Vein endothelial cell (primary cell): ENCODE measurements at places on chromosomes 6 and 20. TPM values are rescaled to one million over a fixed set of nuclear protein-coding genes. Genes with fewer than 3 reads are reported as not detected.

The SCUBE3 gene
- total RNA-seq, result 1.3 and 1.7 TPM in 2 replicates

The MUC22 gene
- not detected in 2 replicates for total RNA-seq

The FAM83C gene
- not detected in 2 replicates for total RNA-seq

The TNNC2 gene
- total RNA-seq, result 0.33 TPM in 1 of 2 replicates, not detected in the other

The PHIP gene
- total RNA-seq, result 21.6 and 32.5 TPM in 2 replicates

The SLC24A3 gene
- total RNA-seq, result not detected in 2 replicates

The AVP gene
- not detected in 2 replicates for total RNA-seq

The LY6G6C gene
- total RNA-seq, result not detected in 2 replicates

The KHDRBS2 gene
- total RNA-seq, result not detected in 2 replicates

The EEF1A2 gene
- 0.67 and 5.6 TPM in 2 replicates for total RNA-seq

The ABCC10 gene
- 21.1 and 23.8 TPM in 2 replicates for total RNA-seq

The GNMT gene
- total RNA-seq, result 0.33 TPM in 1 of 2 replicates, not detected in the other

The TRIM31 gene
- total RNA-seq, result not detected in 2 replicates

The C4B gene
- total RNA-seq, result 0.33 and 0.76 TPM in 2 replicates

The LBP gene
- total RNA-seq, result under 0.01 TPM in 1 of 2 replicates, not detected in the other

The HLA-DOA gene
- total RNA-seq, result not detected in 2 replicates

The POPDC3 gene
- 1.3 and 3.0 TPM in 2 replicates for total RNA-seq

The TRDN gene
- total RNA-seq, result not detected in 2 replicates

The SLA2 gene
- total RNA-seq, result 0.10 TPM in 1 of 2 replicates, not detected in the other

The MACROD2 gene
- total RNA-seq, result 0.33 and 0.76 TPM in 2 replicates

The SIM1 gene
- total RNA-seq, result 0.19 and 0.33 TPM in 2 replicates

The WASF1 gene
- 13.6 and 17.3 TPM in 2 replicates for total RNA-seq

The CDH26 gene
- 0.10 TPM in 1 of 2 replicates, not detected in the other for total RNA-seq

The SMOC2 gene
- total RNA-seq, result not detected in 2 replicates

The TAAR5 gene
- total RNA-seq, result not detected in 2 replicates

The TUBB1 gene
- not detected in 2 replicates for total RNA-seq

The TFAP2D gene
- not detected in 2 replicates for total RNA-seq

The TMEM74B gene
- total RNA-seq, result 1.1 and 3.3 TPM in 2 replicates

The SLC35F1 gene
- total RNA-seq, result under 0.01 TPM in 1 of 2 replicates, not detected in the other

The ACTL10 gene
- total RNA-seq, result 2.8 and 3.3 TPM in 2 replicates

The KIF3B gene
- total RNA-seq, result 29.4 and 29.7 TPM in 2 replicates

The NEURL2 gene
- 4.3 and 5.6 TPM in 2 replicates for total RNA-seq

The RRBP1 gene
- 93.9 and 94.7 TPM in 2 replicates for total RNA-seq

The FAM184A gene
- total RNA-seq, result 0.33 and 0.67 TPM in 2 replicates

The EPB41L1 gene
- 12.5 and 24.5 TPM in 2 replicates for total RNA-seq

The HLA-DPA1 gene
- 0.33 TPM in 1 of 2 replicates, not detected in the other for total RNA-seq

The IRF4 gene
- 0.29 TPM in 1 of 2 replicates, not detected in the other for total RNA-seq

The PKHD1 gene
- not detected in 2 replicates for total RNA-seq

The OR12D3 gene
- total RNA-seq, result not detected in 2 replicates

The POLR1C gene
- total RNA-seq, result 34.9 and 39.5 TPM in 2 replicates

The KLHDC3 gene
- 129 and 137 TPM in 2 replicates for total RNA-seq

The MGME1 gene
- 7.5 and 13.9 TPM in 2 replicates for total RNA-seq
